ENCODE measurements at places on chromosomes 5 and 9. TPM values are rescaled to one million over a fixed set of nuclear protein-coding genes. Genes with fewer than 3 reads are reported as not detected.

- DNase-seq: no peak
Observed at GRCh38 chr5:135895474-135896006, at the start of gene IL9. Gene IL9, minus strand, starts transcription at chr5:135895841. Its CDS starts 25 bp downstream, at chr5:135895816.

GRCh38 chr5:170623576-170624181 is 119.9 kb downstream of the KCNIP1 start:
- peak; percentile 69 for DNase-seq

GRCh38 chr9:134500931-134501760 is 140.5 kb upstream of the COL5A1 start:
- peak; percentile 60 for DNase-seq

GRCh38 chr5:157267761-157268480 is 2.0 kb downstream of the CYFIP2 start:
- DNase-seq: no peak

DNA sequence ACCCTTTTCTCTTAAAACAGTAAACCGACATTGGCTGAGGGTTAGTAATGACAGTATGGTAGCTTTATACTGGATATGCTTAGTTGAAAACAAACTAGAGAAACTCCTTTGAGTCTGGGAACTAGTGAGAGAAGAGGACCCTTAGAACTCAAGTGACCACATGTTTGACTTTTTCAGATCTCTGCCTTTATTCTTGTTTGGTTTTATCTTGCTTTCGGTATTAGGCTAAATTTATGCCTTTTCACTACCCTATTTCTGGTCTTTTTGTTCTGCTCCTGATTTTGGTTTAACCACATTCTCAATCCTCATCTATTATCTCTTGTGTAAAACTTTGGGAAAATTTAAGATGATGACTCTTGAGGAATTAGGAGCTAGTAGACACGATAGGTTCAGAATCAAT is 11.0 kb downstream of the SNAPC3 start:
- no peak for DNase-seq

GRCh38 chr5:78773655-78774054 is 125.1 kb upstream of the LHFPL2 start:
- no peak for DNase-seq

DNA sequence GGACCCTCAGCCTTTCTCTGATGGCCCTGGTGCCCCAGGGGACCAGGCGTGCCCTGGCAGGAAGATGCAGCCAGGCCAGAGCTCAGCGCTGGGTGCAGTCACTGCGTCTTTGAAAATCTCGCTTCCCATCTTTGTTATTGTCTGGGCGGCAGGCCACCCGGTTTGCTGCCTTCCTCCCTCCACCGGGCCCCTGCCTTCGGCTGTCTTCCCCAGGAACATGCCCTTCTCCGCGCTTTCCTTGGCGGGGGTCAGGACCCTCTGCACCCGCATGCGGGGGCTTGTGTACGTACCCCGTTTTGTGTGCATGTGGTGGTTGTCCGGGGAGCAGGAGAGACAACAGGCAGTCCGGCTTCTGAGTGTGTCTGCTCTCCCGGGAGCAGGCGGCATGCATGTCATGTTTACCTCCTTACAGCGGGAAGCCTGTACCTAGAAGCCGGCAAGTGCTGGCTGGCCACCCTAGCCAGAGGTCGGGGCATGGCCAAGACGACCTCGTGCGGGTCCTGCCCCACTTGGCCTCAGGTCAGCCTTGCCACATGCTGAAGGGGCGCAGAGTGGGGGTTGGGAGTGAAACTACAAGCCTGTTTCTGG is 49.5 kb downstream of the DAB2IP start:
- no peak for DNase-seq

GRCh38 chr5:174384509-174384947 is 339.0 kb downstream of the NSG2 start:
- no peak for DNase-seq

DNA sequence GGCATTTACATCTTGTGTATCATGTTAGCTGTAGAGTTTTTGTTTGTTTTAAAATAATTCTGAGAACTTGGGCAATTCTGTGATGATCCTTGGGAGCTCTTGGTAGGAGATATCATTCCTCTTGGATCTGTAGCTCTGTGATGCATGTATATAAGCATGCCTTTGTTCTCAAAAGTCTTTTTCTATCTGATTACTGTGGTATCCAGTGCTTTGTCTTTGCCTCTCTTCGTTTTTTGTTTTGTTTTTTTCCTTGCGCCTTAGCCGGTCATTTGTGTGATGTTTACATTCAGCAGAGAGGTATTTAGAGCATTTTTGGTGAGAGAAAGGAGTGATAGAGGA is 110.0 kb downstream of the PAM start:
- DNase-seq: no peak

- no peak for DNase-seq
Observed at GRCh38 chr5:160919626-160920025, 67.6 kb upstream of the ATP10B start.

DNA sequence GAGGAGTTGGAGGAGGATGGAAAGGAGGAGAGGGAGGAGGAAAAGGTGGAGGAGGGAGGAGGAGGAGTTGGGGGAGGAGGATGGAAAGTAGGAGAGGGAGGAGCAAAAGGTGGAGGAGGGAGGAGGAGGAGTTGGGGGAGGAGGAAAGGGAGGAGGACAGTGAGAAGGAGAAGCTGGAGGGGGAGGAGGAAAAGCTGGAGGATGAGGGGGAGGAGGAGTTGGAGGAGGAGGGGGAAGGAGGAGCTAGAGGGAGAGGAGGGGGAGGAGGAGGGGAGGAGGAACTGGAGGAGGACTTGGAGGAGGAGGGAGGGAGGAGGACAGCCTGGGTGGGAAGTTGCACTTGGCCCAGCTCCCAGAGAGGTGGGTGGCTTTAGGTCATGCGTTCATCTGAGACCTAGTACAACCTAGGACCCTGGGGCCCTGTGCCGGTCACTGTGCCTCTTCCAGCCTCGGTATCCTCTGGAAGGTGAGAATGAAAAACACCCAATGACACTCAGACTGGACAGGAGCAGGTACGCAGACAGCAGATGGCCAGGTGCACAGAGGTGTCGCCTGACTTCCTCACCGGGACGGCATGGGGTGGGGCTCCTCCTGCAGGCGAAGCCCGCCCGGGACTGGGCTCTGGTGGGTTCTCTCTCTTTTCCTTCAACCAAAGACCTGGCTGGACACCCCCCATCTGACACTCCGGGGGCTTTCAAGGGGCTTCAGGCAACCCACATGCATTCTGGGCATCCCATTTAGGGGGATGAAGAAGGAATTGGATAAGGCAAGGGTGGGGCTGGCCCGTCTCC is 12.2 kb upstream of the SLC2A6 start:
- DNase-seq: peak; percentile 60

- DNase-seq: no peak
Observed at GRCh38 chr5:139190125-139190524, 8.0 kb downstream of the SIL1 start.

DNA sequence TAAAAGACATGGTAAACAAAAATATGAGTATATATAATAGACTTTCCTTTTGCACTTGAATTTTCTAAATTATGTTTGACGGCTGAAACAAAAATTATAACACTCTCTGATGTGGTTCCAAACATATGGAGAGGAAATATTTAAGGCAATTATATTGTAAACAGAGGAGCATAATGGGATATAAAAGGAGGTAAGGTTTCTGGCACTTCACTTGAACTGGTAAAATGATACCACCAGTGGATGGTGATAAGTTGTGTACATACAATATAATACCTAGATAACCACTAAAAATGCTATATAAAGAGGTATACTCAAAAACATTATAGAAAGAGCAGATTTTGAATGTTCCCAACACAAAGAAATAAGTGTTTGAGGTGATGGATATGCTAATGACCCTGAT is 192.9 kb upstream of the RAD23B start:
- DNase-seq: no peak

- no peak for DNase-seq
Observed at GRCh38 chr9:96113032-96113431, 188.9 kb downstream of the HSD17B3 start.

- DNase-seq: no peak
Observed at GRCh38 chr5:138968601-138969000, 93.5 kb upstream of the LRRTM2 start.

DNA sequence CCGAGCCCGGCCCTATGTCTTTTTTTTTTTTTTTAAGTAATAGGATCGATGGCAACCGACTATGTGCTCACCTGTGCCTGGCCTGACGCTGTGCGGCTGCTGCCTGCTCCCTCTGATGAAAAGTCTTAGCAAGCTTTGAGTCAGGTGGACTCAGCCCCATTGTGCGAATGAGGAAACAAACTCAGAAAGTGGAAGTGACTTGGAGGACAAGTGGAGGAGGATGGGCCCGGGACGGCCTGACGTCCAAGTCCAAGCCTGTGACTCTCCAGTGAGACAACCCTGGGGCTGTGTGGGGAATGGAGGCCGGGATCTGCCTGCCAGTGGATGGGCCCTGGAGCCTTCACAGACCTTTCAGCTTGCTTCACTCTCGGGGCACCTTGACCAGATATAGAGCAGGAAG is 57.9 kb downstream of the EXD3 start:
- DNase-seq: no peak

DNA sequence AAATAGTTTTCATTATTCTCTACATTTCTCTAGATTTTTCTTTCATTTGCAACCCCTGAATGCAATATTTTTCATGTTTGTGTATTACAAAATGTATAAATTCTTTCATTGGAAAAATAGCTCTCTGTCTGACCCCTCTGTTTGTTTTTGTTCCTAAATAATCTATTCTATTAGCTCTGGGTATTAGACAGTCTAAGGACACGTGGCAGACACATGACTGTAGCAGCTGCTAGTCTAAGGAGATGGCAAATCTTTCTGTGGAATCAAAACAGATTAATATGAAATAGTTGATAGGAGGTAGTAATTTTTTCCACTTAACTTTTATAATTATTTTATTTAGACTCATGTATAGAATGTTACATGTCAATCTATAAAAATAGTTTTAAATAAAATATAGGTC is 21.4 kb upstream of the SPATA9 start:
- no peak for DNase-seq

DNA sequence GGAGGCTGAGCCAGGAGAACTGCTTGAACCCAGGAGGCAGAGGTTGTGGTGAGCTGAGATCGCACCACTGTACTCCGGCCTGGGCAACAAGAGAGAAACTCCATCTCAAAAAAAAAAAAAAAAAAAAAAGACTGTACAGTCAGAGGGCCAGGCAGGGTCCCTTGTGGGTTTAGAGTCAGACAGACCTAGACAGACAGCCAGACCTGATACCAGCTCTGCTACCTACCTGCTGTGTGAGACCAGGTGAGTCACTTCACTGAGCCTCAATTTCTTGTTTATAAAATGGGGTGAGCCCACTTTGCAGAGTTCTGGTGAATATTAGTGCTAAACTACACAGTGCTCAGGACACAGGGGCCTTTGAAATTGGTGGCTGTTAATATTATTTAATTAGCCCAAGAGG is 19.7 kb downstream of the TRIM14 start:
- DNase-seq: no peak

DNA sequence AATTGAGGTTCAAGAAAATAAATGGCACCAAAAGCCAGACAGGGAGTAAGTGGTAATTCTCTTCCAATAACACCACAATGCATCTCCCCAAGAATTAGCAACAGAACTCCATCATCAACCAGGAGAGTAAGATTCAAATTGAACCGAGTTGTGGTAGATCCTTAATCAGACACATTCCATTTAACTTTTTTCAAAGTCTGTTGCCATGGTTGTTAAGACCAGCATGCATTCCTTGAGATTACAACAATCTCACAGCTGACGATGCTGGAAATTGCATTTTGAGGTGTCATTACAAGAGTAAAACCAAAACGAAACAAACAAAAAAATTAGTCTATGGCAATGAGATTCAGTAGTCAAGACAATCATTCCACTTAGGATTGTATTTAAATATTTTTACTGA is 78.9 kb upstream of the ZNF462 start:
- no peak for DNase-seq

DNA sequence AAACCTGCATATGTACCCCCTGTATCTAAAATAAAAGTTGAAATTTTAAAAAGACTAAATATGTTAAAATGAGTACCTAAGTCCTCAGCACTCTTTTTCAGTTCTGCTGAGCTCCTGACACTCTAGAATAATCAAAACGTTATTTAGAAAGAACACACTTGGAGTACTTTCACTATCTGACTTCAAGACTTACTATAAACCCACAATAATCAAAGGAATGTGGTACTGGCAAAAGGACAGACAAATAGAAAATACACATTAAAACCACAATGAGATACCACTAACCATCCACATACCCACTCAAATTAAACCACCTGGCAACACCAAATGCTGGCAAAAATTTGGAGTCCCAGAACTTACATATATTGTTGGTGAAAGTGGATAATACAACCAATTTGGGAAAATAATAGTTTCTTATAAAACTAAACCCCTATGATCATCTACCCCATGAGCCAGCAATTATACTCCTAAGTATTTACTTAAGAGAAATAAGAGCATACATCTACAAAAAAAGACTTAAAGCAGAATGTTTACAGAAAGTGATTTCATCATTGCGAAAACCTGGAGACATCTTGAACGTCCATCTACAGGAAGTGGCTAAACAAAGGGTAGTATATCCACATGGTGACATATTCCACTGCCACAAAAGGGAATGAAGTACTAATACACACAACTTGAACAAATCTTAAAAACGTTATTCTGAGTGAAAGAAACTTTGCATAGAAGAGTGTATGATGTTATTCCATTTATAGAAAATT is 12.8 kb upstream of the PRSS3 start:
- DNase-seq: no peak

GRCh38 chr5:32686799-32687498 is 24.2 kb upstream of the NPR3 start:
- no peak for DNase-seq

DNA sequence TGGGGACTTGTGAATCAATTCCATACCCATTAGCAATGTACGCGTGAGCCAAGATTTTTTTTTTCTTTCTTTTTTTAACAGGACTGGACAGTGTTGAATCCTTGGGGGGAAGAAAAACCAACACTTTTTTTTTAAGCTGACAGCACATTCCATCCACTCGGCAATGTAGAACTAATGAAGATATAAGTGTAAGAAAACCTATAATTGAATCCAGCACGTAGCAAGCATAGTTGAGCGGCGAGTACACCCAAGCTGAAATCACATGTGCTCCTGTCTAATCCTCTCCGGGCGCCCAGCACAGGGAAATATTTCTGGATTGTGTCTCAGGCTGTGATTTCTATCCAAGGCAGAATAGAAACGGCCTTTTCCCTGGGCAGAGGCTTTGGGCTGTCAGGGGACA is 118.2 kb downstream of the BOD1 start:
- no peak for DNase-seq

GRCh38 chr9:6925836-6926235 is 168.1 kb downstream of the KDM4C start:
- DNase-seq: no peak

DNA sequence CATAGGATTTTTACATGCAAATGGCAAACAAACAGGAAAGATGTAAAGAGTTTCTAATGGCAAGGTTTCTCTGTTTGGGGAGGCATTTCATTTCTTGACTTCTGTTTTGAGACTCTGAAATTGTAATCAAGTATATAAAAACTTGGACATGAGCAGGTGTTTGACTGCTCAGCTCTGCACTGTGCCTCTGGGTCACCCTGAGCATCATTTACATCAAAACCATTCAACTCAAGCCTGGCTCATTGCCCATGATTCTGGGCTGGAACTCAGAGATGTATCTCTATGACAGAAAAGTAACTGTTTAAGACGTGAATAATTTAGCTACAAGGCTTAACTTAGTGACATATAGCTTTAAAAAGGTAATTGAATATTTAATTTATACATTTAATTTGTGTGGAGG is 1402.4 kb upstream of the NUDT12 start:
- no peak for DNase-seq

CDC20B gene
- not detected for total RNA-seq

TMEM174 gene
- not detected for total RNA-seq

STKLD1 gene
- 1.2 TPM for total RNA-seq

IFNE gene
- total RNA-seq: not detected

ORM2 gene
- 3.9 TPM for total RNA-seq

PDE6A gene
- 0.09 TPM for total RNA-seq

FSTL4 gene
- 0.67 TPM for total RNA-seq
